Cardiac muscle cell (in vitro differentiated cells and primary cell): ENCODE measurements at places on chromosomes 11 and 22. TPM values are rescaled to one million over a fixed set of nuclear protein-coding genes. Genes with fewer than 3 reads are reported as not detected.

Gene PATE4
- total RNA-seq: not detected in 2 replicates

Gene XNDC1N
- 8.0 and 8.8 TPM in 2 replicates for total RNA-seq

Gene GVQW3
- total RNA-seq: 8.1 and 13.3 TPM in 2 replicates

Gene GPHA2
- not detected in 2 replicates for total RNA-seq

Gene DERL3
- 18.0 and 46.9 TPM in 2 replicates for total RNA-seq

Gene CCDC73
- total RNA-seq: not detected in 2 replicates

Gene OR2D2
- not detected in 2 replicates for total RNA-seq

Gene ZNF70
- total RNA-seq: 6.4 and 8.4 TPM in 2 replicates

Gene UCP2
- 4.7 and 25.9 TPM in 2 replicates for total RNA-seq

Gene PRAME
- total RNA-seq: not detected in 2 replicates

Gene ZNF215
- total RNA-seq: 0.86 and 1.6 TPM in 2 replicates

Gene CRYBB3
- total RNA-seq: not detected in 2 replicates

Gene RASSF10
- total RNA-seq: 7.1 and 8.2 TPM in 2 replicates

Gene CD3D
- total RNA-seq: not detected in 2 replicates

Gene TH
- not detected in 2 replicates for total RNA-seq

Gene CCDC116
- 0.57 and 0.70 TPM in 2 replicates for total RNA-seq

Gene OR5L1
- not detected in 2 replicates for total RNA-seq

Gene PGA4
- total RNA-seq: 0.88 and 1.2 TPM in 2 replicates

Gene MISFA
- 3.6 and 4.9 TPM in 2 replicates for total RNA-seq
